ENCODE measurements at places on chromosomes 7 and 10.

- H3K36me3 ChIP-seq = no peaks in the 10 kb centered on the region
- no peak for DNase-seq
Observed at GRCh38 chr7:157519798-157520244, 183.0 kb downstream of the DNAJB6 start.

DNA sequence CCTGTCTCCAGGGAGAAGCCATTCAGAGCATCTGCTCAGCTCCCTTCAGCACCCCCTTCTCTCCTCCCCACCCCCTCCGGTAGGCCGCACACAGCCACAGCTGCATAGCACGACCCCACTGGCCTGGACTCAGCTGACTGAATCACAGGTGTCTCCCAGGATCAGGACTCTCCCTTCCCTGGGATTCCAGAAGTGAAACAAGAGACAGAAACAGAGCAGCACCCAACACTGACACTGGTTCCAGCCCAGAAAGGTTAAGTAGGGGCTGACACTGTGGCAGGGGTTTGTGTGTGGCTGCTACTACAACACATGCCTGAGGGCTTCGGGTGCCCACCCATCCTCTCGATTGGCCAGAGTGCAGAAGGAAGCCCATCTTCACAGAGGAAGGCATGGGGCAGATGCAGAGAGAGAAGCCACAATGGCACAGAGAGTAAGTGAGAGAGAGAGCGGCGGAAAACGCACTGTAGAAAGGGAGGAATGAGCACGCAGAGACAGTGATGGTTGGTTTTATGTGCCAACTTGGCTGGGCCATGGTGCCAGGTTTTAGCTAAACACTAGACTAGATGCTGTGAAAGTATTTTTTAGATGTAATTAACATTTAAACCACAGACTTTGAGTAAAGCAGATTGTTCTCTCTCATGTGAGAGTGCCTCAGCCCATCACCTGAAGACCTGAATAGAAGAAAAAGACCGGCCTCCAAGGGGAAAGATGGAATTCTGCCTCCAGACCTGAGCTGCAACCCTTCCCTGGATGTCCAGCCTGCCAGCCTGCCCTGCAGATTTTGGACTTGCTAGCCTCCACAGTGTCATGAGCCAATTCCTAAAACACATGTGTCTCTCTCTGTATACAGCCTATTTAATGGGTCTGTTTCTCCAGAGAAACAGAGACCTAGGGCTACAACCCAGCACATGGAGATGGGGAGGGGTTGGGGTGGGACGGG lies 107.5 kb downstream of the GRB10 start:
- no peaks in the 10 kb centered on the region for H3K36me3 ChIP-seq
- H3K27ac ChIP-seq = no peak overlapping the region
- H3K4me1 ChIP-seq = peaks cover 21% of the 10 kb centered on the region
- no peak for DNase-seq
- H3K4me3 ChIP-seq = no peak overlapping the region
- H3K27me3 ChIP-seq = no peaks in the 10 kb centered on the region

GRCh38 chr7:98120559-98120958 lies 13.9 kb downstream of the LMTK2 start:
- peaks cover 42% of the 10 kb centered on the region for H3K4me1 ChIP-seq
- DNase-seq = no peak
- no peak overlapping the region for H3K27ac ChIP-seq
- H3K27me3 ChIP-seq = no peaks in the 10 kb centered on the region

DNA sequence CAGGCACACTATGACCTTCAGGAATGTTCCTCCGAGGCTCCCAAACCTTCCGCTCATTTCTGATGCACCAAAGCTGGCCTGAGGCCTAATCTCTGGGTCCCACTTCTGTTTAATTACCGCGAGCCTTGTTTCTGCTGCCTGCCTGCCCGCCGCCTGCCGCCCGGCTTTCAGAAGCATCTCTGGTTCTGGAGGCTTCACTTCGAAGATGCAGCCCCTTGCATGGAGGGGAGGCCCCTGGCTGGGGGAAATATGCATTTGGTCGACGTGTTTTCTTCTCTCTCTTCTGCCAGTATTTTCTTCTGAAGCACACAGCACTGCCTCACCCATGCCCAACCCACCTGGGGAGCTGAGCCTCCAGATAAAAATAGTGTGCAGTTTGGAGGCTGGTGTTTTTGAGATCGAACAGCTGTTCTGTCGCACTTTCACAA lies 166.9 kb downstream of the PAXIP1 start:
- no peaks in the 10 kb centered on the region for H3K36me3 ChIP-seq
- no peak for DNase-seq
- peaks cover 5% of the 10 kb centered on the region for H3K27me3 ChIP-seq
- no peak overlapping the region for H3K4me3 ChIP-seq
- H3K27ac ChIP-seq = no peak overlapping the region
- H3K4me1 ChIP-seq = no peaks in the 10 kb centered on the region

- H3K27me3 ChIP-seq = no peaks in the 10 kb centered on the region
- no peaks in the 10 kb centered on the region for H3K36me3 ChIP-seq
- peaks cover 38% of the 10 kb centered on the region for H3K4me1 ChIP-seq
- no peak overlapping the region for H3K27ac ChIP-seq
Observed at GRCh38 chr10:60898321-60898720, 45.7 kb downstream of the RHOBTB1 start.

GRCh38 chr7:99123571-99124033 lies 20.3 kb downstream of the SMURF1 start:
- no peaks in the 10 kb centered on the region for H3K36me3 ChIP-seq
- DNase-seq = no peak
- H3K4me1 ChIP-seq = peaks cover 43% of the 10 kb centered on the region
- no peak overlapping the region for H3K4me3 ChIP-seq
- H3K27ac ChIP-seq = peak overlapping the region; percentile 55

DNA sequence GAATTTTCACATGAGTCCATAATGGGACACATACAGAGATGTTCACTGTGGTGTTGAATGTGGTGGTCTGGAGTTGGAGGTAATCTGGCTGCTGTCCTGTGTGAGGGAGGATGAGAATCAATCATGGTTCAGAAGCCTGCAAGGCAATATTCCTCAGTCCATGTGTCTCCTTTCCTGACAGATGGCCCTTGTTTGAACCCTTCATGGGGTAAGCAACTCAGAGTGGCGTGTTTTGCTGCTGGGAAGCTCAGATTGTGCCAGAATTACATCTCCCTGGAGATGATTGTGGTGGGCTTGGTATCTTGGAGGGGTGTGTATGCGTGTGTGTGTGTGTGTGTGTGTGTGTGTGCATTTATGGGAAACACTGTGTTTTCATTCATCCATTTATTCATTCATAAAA lies 44.5 kb upstream of the COMTD1 start:
- no peak overlapping the region for H3K27ac ChIP-seq
- no peak for DNase-seq
- no peaks in the 10 kb centered on the region for H3K27me3 ChIP-seq
- H3K36me3 ChIP-seq = no peaks in the 10 kb centered on the region

- no peak overlapping the region for H3K4me3 ChIP-seq
- no peaks in the 10 kb centered on the region for H3K36me3 ChIP-seq
- no peaks in the 10 kb centered on the region for H3K4me1 ChIP-seq
- no peak for DNase-seq
- H3K27ac ChIP-seq = no peak overlapping the region
Observed at GRCh38 chr7:47819607-47819920, 128.7 kb downstream of the PKD1L1 start.

DNA sequence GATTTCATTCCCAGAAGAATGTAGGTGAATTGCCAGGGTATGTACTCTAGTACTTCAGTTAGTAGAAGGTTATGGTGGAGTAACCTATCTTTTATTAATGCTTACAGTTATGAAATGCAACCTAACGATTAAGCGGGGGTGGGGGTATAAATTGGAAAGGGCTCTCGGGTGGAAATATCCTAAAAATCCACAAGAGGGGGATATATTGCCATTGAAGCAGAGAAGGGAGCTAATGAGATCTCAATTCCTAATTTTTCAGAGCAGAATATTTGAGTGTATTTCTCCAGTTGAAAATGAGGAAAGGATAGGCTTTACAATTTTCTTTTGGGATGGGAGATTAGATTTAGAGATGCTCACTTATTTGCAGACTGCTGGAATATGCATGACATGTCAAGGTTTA lies 90.8 kb downstream of the DNAJB9 start:
- no peaks in the 10 kb centered on the region for H3K27me3 ChIP-seq
- no peak overlapping the region for H3K4me3 ChIP-seq
- H3K36me3 ChIP-seq = no peaks in the 10 kb centered on the region

GRCh38 chr7:148621563-148621962 lies 31.0 kb downstream of the C7orf33 start:
- H3K36me3 ChIP-seq = no peaks in the 10 kb centered on the region
- no peak overlapping the region for H3K4me3 ChIP-seq
- H3K4me1 ChIP-seq = no peaks in the 10 kb centered on the region
- no peak overlapping the region for H3K27ac ChIP-seq

- no peaks in the 10 kb centered on the region for H3K27me3 ChIP-seq
- no peak for DNase-seq
- no peak overlapping the region for H3K4me3 ChIP-seq
Observed at GRCh38 chr7:158730383-158731346, 26.1 kb upstream of the NCAPG2 start.

- no peak overlapping the region for H3K4me3 ChIP-seq
- peak; percentile 25 for DNase-seq
- H3K27me3 ChIP-seq = no peaks in the 10 kb centered on the region
Observed at GRCh38 chr7:143205560-143206293, 16.1 kb upstream of the TAS2R40 start.

DNA sequence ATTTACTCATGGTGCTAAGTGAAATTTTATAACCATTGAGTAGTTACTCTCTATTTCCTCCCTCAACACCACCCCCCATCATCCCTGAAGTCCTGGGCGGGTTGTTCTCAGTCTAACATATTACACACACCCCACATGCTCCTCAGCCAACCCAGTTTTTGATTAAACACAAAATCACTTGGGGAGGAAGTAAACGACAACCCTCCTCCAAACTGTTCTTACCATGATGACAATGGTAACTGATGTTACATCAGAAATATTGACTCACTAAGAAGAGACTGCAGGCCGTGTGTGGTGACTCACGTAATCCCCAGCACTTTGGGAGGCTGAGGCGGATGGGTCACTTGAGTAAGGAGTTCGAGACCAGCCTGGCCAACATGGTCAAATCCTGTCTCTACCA lies 44.2 kb downstream of the RAB11FIP2 start:
- H3K27me3 ChIP-seq = no peaks in the 10 kb centered on the region
- peaks cover 5% of the 10 kb centered on the region for H3K36me3 ChIP-seq
- DNase-seq = no peak
- H3K4me3 ChIP-seq = no peak overlapping the region

- H3K4me1 ChIP-seq = no peaks in the 10 kb centered on the region
- no peak overlapping the region for H3K4me3 ChIP-seq
- DNase-seq = no peak
- no peaks in the 10 kb centered on the region for H3K27me3 ChIP-seq
Observed at GRCh38 chr7:151524845-151525244, 5.2 kb upstream of the RHEB start.

DNA sequence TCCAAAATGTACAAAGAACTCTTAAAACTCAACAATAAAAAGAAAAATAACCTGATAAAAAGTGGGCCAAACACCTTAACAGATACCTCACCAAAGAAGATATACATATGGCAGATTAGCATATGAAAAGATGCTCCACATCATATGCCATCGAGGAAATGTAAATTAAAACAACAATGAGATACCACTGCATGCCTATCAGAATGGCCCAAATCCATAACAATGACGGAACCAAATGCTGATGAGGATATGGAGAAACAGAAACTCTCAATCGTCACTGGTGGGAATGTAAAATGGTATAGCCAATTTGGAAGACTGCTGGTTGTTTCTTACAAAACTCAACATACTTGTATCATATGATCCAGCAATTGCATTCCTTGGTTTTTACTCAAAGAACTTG lies 319.9 kb downstream of the PHTF2 start:
- H3K4me3 ChIP-seq = no peak overlapping the region
- no peaks in the 10 kb centered on the region for H3K36me3 ChIP-seq
- H3K4me1 ChIP-seq = no peaks in the 10 kb centered on the region
- H3K27me3 ChIP-seq = no peaks in the 10 kb centered on the region

GRCh38 chr10:31657434-31657872 lies 271.2 kb downstream of the ARHGAP12 start:
- no peaks in the 10 kb centered on the region for H3K27me3 ChIP-seq
- no peaks in the 10 kb centered on the region for H3K36me3 ChIP-seq
- no peaks in the 10 kb centered on the region for H3K4me1 ChIP-seq
- DNase-seq = no peak
- H3K27ac ChIP-seq = no peak overlapping the region

- H3K36me3 ChIP-seq = no peaks in the 10 kb centered on the region
- no peak overlapping the region for H3K4me3 ChIP-seq
- H3K4me1 ChIP-seq = no peaks in the 10 kb centered on the region
- no peak for DNase-seq
Observed at GRCh38 chr10:65017523-65017922, 1496.3 kb downstream of the REEP3 start.

GRCh38 chr7:27895551-27895950 lies 155.6 kb downstream of the TAX1BP1 start:
- DNase-seq = no peak
- H3K36me3 ChIP-seq = no peaks in the 10 kb centered on the region
- no peak overlapping the region for H3K4me3 ChIP-seq
- H3K4me1 ChIP-seq = peaks cover 21% of the 10 kb centered on the region
- no peak overlapping the region for H3K27ac ChIP-seq
- H3K27me3 ChIP-seq = no peaks in the 10 kb centered on the region

DNA sequence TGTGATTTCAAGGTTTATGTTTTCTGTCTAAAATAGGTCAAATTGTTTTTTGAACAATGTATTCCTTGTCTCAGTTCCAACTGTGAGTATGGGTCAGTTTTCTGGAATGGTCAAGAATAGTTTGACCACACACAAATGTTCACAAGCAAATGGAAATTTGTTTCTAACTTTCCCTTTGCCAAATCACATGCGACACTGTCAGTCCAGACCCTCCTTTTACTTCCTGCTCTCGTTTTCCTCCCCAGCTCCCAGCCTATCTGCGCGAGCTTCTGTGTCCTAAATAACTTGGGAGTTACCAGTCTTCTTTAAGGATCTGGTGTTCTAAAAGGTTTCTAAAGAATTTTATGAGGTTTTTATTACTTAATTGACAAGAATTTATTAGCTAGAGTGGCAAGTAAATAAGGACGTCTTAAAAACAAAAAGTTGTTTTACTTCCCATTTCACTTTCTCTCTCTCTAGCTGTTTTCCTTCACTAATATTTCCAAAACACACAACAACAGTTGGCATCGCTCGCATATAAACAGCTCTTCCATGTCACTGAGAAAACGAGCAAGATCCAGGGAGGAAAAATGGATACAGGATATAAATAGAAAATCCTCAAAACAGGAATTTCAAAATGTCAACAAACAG lies 266.1 kb upstream of the KLF6 start:
- H3K36me3 ChIP-seq = no peaks in the 10 kb centered on the region
- H3K4me3 ChIP-seq = no peak overlapping the region
- peak; percentile 61 for DNase-seq
- no peak overlapping the region for H3K27ac ChIP-seq
- H3K4me1 ChIP-seq = no peaks in the 10 kb centered on the region
